Hematopoietic multipotent progenitor cell treated with erythropoietin and hydrocortisone succinate and interleukin-3 and kit ligand, for 8 days (in vitro differentiated cells): ENCODE measurements at places on chromosomes 2 and 18.

GRCh38 chr2:217903859-217904613 is 98.8 kb downstream of the TNS1 start:
- DNase-seq, result peak; percentile 62

DNA sequence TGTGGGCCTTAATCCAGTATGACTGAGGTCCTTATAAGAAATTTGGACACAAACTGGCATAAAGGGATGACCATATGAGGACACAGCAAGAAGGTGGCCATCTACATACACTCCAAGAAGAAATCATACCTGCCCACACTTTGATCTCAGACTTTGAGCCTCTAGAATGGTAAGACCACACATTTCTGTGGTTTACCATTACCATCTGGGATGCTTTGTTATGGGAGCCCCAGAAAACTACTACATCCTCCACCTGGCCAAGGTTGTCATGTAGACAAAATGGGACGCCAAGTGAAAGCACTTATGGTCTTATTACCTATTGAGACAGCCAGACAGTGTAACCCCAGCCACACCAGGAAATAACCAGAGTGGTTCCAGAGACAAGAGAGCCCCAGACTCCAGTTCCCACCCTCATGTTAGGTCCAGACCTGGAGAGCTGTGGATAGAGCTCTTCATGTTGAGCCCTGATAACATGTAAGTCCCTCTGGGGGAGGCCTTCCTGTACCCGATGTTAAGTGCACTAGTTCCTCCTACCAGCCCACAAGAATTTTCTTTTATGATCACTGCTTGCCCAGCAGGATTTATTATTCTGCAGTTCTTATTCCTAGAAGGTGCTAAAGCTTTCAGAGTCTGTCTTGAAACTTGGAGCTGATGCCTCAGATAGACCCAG is 4.6 kb upstream of the ADD2 start:
- no peak for DNase-seq

DNA sequence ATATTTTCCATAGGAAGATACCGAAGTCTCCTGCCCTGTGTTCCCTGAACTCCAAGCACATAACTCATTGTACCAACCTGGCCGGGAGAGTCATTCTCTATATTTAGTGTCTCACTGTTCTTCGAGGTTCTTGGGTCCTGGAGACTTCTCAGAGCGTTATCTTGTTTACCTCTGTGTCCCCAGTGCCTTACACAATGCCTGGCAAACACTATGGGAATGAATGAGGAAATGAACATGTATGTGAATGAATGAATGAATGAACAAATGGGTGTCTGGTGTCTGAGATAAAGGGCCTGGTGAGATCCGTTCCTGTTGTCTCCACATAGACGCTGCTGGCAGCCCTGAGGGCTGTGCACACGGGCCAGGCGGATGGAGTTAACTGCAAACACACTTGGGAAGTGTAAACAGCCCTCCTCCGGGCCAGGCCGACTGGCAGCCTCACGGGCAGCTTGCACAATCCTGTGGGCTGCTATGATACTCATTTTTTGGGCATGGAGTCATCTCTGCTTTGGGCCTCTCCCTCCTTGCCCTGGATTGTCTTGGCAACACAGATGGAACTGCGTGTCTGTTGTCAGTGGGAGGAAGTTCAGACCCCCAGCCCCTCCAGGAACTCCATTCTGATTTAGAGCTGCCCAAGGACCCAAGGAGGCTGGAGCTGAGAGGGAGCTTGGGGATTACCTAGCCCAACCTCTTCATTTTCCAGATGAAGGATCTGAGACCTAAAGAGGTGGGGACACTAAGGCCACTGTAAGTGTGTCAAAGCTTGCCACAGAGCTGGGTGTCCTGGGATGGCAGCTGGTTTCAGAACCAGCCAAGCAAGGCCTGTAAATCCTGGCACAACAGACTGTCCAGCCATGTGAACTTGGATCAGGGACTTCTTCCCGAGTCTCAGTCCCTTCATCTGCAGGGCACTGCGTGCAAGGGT is 124.4 kb downstream of the INHBB start:
- DNase-seq, result no peak

DNA sequence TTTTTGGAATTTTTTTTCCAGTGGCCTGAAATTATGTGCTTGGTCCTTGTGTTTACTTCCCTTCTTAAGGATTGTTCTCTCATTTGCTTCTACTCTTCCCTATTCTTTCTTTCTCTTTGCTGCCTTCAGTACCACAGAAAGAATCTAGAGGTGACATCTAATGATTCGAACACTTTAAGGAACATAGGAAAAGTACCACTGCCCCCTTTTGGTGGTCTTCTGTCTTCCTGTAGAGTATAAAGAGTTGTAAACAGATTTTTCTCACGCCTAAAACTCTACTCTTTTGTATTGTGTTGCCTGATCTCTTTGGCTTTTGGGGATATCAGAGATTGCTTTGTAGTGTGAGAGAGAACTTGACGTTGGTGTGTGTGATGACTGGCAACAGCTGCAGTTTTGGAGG is 7.0 kb upstream of the SCTR start:
- peak; percentile 7 for DNase-seq

- DNase-seq, result no peak
Measured at GRCh38 chr2:190889175-190889943, 8.7 kb downstream of the GLS start.

DNA sequence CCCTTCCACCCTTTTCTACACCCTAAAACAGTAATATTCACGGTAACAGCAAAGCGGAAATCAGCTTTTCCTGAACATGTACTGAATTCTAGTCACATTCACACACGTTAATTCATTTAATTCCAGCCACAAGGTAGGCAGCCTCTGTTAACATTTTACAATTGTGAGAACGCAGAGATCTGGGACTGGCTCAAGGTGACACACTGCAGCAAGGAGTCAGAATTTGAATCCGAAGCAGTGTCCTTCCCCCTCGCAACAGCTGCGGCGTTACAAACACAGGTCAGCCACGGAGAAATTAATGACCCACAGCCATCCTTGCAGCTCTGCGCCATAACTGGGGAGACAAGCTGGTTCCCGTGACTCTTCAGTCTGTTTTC is 818 bp upstream of the SLC20A1 start:
- DNase-seq, result no peak

- DNase-seq, result no peak
Measured at GRCh38 chr2:204023088-204023487, 86.5 kb downstream of the ICOS start.

- no peak for DNase-seq
Measured at GRCh38 chr2:206189691-206190090, 30.0 kb downstream of the EEF1B2 start.

GRCh38 chr2:108986916-108987510 is 2.0 kb downstream of the EDAR start:
- no peak for DNase-seq

DNA sequence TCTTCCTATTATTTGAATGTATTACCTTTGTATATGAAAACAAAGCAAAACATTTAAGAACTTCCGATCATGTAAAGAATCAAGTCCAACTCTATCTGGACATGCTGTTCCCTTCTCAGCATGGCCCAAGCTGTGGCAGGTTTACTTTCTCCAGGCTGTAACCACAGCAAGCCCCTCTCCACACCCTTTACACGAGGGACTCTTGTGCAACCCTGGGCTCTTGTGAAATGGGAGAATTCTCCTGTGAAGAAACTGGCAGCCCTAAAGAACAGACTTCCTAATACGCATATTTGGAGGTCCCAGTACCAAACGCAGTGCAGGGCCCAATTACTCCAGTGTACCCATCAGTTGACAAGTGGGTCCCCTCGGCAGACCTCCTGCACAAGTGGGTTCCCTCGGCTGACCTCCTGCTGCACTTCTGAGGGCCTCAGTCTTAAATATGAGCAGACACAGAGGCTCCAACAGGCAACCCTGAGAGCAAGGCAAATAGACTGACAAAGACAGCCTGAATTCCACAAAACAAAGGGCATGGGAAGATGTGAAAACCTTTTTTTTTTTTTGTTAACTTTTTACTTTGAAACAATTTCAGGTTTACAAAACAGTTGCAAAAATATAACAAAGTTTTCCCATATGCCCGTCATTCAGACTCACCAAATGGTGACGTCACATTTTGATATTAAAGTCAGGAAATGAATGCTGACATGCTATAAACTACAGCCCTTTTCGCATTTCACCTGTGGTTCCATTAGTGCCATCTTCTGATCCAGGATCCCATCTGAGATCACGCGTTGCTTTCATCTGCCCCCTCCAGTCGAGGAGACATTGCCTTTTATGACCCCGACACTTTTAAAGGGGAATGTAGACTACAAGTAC is 78.2 kb downstream of the FBXO15 start:
- DNase-seq, result no peak

- no peak for DNase-seq
Measured at GRCh38 chr2:128549094-128549493, 230.4 kb upstream of the HS6ST1 start.

- no peak for DNase-seq
Measured at GRCh38 chr2:234753701-234754100, 198.1 kb upstream of the SH3BP4 start.
